WTC11 (cell line): ENCODE measurements at places on chromosomes 2 and 18.

DNA sequence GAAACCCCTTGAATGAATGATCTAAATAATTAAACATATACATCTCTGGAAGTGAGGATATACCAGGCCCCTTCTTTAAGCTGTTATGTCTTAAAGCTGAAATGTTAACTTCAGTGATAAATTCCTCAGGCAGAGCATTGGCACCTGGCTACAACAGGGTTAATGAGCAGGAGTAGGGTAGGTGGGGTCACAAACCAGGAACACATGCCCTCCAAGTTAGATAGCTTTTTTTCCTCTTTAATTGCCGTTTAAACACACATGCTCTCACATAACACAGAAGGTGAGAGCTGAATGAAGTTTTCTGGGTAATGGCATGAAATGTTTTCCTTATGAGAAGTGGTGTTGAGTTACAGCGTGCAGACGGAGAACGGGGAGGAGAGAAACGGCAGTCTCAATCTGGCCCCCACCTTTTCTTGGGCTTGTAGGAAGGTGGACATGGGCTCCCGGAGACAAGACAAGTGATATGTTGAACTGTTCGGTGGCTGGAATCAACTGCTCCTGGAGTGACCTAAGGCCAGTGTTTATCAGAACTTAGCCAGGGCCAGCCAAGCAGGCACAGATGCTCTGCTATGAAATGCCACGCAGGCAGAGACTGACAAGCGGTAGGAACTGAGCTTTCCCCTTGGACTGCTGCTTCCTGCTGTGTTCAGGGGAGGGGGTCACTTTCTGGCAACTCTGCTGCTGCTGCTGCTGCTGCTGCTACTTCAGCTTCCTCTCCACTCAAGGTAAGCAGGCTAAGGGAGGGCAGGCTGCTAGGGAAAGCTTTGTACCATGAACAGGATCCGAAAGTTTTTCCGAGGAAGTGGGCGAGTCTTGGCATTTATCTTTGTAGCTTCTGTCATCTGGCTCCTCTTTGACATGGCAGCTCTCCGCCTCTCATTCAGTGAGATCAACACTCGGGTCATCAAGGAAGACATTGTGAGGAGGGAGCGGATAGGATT, at the start of gene GALNT5:
GALNT5 (plus strand) TSS at position 394 of the 941 bp plus-strand sequence; CDS start at position 772, 378 bp downstream.
- peak; percentile 25 for DNase-seq

GRCh38 chr18:22847392-22847791, 85.7 kb upstream of the RBBP8 start:
- no peak for DNase-seq

DNA sequence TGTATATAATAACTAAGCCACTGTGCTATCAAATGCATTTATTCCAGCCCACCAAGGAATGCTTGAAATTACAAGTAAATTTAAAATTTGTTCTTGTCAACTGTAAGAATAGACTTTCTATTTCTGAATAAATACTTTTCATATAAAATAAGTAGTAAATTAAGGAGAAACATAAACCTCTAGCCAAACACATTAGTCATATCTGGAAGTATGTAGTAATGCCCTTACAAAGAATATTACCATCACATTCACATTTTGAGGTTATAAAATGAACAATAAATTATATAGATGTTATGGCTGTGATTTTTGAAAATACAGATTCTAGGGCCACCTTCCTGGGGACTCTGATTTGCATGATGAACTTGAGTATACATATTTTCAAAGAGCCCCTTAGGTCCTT, 54.7 kb downstream of the SERPINB7 start:
- no peak for DNase-seq

GRCh38 chr2:42102024-42102590, 54.3 kb downstream of the PKDCC start:
- peak; percentile 54 for DNase-seq

GRCh38 chr18:45782662-45783061, 42.8 kb upstream of the SIGLEC15 start:
- no peak for DNase-seq

- DNase-seq, result peak; percentile 30
Measured at GRCh38 chr2:143034292-143035074, 94.7 kb upstream of the ARHGAP15 start.

- DNase-seq, result no peak
Measured at GRCh38 chr18:75502286-75502685, 74.8 kb upstream of the SMIM21 start.

DNA sequence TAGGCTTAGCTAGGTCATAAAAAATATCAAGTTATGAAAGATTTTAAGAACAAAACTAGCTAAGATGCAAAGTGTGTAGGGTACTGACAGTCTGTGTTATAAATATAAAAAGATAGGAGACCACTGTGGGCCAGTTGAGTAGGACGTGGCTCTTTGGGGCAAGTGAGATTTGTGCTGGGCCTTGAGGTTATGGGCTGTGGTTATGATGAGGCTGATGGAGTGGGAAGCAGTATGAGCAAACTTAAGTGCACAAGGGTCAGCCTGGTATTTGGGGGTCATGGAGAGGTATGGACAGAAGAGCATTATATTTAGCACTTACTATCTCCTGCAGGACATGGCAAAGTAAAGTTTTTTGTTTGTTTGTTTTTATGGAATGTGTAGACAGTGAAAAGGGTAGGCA, 70.1 kb downstream of the SETBP1 start:
- DNase-seq, result no peak

- DNase-seq, result no peak
Measured at GRCh38 chr18:70368903-70369302, 80.1 kb downstream of the SOCS6 start.

DNA sequence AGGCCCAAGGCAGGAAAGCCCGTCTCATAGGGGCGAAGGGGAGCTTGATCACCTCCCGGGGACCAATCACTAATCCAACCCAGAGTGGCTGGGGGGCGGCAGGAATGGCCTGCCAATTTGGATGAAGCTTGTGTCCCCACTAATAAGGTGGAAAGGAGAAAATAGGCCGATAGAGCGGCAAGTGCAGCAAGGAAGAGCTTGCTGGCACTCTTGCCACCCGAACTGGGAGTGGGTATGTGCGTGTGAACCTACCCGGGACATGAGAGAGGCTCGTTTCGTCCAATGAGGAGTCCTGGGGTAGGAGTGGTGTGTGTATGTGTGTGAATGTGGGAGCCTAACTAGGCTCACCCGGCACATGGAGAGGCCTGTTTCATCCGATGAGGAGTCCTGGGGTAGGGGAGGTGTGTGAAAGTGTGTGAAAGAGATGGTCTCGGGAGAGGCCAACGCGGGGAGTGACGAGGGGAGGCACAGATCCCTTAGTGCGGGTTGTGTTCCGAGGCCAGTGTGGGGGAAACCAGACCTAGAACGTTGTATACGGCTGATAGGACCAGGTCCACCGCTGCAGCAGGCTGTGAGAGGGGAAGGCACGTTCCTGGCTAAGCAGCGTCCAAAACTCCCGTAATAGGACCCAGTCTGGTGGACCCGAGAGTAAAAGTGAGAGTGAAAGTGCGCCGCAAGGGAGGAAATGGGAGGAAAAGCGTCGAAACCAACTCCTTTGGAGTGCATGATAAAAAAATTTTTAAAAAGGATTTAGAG, 47.1 kb upstream of the SELENOI start:
- no peak for DNase-seq

- no peak for DNase-seq
Measured at GRCh38 chr18:3016585-3017297, 3.8 kb upstream of the LPIN2 start.

- no peak for DNase-seq
Measured at GRCh38 chr2:222440673-222441422, 16.5 kb downstream of the SGPP2 start.

DNA sequence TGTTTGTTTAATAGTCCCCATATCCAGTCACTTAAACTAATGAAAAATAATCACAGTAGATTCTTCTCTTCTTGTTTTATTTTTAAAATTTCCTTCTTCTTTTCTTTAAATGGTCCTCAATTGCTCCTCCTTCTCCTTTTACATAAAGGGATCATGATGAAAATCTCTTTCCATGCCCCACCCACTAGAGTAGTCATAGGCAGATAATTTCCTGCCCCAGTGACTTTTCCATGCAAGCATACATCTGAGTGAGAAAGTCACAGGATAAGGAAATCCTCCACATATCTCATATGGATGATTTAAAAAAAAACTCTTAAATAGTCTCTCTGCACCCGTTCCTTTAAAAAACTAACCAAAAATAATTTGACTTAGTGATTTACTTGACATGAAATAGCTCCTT, 552.3 kb upstream of the SETBP1 start:
- DNase-seq, result no peak

- no peak for DNase-seq
Measured at GRCh38 chr18:61570070-61570469, 236.8 kb downstream of the CDH20 start.

GRCh38 chr18:25349926-25350487, 2.0 kb downstream of the ZNF521 start:
- DNase-seq, result peak; percentile 46

- no peak for DNase-seq
Measured at GRCh38 chr2:152447897-152448296, 112.9 kb downstream of the FMNL2 start.

GRCh38 chr2:231674587-231675338, 33.6 kb upstream of the PTMA start:
- DNase-seq, result peak; percentile 93

GRCh38 chr2:206642075-206643025, at the start of gene FAM237A:
Gene FAM237A, plus strand, starts transcription at chr2:206642487. Its CDS starts 1,750 bp downstream, at chr2:206644237.
- DNase-seq, result peak; percentile 74

- DNase-seq, result no peak
Measured at GRCh38 chr2:98706591-98706990, 24.3 kb downstream of the MGAT4A start.

GRCh38 chr2:128347701-128348539, 29.3 kb upstream of the HS6ST1 start:
- DNase-seq, result no peak
